Activated CD4-positive, alpha-beta T cell treated with anti-CD3 and anti-CD28 coated beads, Interleukin-2, amount 50 U/mL, for 16 hours (primary cell): ENCODE measurements at places on chromosomes 6 and 20.

DNA sequence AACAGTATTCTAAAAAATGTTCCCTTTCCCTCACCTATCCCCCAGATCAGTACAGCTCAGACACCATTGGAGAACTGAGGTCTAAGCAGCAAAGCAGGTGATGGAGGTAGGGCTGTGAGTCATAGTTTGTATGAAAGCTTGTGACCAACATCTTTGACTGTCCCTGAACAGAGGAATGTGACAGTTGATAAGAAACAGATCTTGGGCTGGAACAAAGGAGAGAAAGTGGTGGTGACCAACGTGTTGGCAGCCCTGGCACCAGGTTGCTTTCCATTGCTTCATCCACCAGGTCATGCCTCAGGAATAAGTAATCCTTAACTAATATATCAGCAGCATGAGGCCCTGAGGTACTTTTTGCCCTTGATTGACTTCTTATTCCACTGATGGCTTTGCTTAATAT lies 19.9 kb upstream of the CRIP3 start:
- DNase-seq = no peak

GRCh38 chr6:54057058-54057457 lies 54.2 kb upstream of the MLIP start:
- DNase-seq = no peak

- no peak for DNase-seq
Measured at GRCh38 chr6:104252276-104252675, 607.4 kb downstream of the HACE1 start.

DNA sequence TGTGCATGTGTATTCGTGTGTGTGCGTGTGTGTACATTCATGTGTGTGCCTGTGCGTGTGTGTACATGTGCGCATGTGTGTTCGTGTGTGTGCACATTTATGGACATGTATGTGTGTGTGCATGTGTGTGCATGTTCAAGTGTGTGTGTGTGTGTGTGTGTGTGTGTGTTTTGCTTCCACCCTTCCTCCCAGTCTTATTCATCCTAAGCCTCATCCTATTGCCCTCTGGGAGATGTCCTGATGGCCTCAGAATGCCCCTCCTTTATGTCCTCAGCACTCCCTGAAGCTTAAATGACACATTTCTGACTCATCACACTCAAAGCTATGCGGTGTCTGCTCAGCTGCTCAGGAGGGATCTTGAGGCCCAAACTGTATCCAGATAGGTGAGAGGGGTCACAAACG lies 76.6 kb upstream of the CCDC167 start:
- DNase-seq = no peak

DNA sequence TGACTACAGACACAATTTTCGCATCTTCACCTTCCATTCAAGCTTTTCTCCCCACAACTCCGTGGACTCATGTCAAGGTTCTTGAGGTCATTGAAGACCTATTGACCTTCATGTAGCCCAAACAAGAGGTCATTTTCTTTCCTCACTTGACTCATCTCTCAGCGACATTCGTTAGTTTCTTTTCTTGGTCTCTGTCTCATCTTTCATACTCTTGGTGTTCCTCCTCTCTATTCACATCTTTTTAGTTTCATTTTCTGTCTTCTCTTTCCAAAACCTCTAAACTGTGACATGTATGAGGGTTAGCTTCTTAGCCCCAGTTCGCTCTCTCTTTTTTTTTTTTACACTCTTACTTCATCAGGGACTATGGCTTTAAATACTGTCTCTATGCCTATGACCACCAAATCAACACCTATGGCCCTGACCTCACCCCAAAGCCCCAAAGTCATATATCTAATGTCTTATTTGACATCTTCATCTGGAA lies 128.6 kb upstream of the BACH2 start:
- peak; percentile 76 for DNase-seq

DNA sequence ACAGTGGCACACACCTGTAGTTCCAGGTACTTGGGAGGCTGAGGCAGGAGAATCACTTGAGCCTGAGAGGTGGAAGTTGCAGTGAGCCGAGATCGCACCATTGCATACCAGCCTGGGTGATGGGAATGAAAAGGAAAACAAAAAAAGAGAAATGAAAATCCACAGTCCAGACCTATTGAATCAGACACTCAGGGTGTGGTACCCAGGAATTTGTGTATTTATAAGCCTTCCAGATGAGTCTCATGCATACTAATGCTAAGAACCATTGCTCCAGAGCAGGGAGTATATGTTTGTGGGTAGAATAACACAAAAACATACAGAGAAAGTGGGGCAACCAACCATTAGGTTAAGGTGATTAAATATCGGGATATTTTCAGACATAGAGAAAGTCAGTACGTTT lies 36.1 kb upstream of the PLCB4 start:
- no peak for DNase-seq

- no peak for DNase-seq
Measured at GRCh38 chr20:62061851-62062423, 3.7 kb downstream of the TAF4 start.

- no peak for DNase-seq
Measured at GRCh38 chr6:115898246-115898645, 162.4 kb downstream of the FRK start.

- no peak for DNase-seq
Measured at GRCh38 chr20:18031050-18031449, 26.7 kb downstream of the OVOL2 start.

DNA sequence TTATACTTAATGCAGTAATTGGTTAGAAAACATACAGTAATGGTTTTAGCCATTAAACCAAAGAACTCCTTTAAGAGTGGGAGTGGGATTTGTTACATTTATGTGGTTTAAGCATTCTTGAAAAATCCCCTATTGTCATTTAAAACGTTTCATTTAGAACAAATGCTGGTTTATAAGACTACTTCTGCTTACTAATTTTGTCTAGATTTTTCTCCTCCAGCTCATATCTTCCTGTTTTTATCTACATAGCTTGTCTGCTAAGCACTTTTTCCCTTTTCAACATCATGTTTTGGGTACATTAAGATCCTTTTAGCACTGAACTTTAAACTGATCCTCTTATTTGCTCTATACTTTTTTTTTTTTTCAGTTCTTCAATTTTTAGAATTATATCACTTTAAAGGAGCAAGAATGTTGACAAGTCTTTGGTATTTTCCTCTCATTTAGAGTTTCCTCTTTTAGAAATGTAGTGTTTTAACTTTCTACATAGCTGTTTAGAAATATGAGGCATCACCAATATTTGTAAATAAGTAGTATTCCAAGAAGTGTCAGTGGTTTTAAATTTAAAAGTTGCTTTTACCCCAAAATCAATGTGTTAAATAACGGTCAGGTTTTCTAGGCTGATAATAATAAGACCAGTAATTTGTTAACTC lies 80.9 kb downstream of the SESN1 start:
- DNase-seq = no peak

DNA sequence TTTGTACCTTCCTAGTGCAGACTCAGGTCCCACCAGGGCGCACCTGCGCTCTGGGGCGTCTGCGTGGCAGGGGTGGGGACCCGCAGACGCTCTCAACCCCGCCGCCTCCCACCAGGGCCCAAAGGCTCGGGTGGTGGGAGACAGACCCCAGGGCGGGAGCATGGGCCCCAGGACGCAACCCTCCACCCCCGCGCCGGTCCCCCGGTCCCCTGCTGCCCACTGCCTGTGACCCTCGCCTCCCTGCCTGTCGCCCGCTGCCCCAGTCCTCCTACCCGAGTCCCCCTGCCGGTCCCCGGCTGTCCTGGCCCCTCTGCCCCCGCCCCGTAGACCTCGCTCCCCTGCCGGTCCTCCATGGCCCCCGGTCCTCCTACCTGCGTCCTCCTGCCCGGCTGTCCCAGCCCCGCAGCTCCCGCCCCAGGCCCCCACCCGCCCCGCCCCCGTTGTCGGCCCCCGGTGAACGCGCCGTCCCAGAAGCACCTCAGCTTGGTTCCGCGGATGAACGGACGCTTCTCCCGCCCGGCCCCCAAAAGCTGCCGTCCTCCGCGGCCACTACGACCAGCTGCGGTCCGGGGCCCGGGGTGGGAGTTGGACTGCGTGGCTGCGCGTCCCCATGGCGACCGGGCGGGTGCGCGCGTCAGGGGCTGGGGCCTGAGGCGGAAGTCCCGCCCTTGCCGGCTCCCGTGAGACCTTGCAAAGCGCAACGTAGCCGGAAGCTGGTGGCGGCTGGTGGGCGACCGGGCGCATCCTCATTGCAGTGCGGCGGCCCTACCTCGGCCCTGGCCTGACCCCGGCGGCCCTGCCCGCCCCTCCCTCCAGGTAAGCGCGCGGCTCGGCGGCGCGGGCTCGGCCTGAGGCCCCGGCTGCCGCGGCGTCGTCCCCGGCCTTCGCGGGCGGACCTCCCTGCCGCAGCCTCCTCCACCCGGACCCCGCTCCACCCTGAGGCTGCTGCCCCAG lies at the start of gene ARFGAP1:
Gene ARFGAP1 (plus strand): TSS at position 709 of the 954 bp plus-strand sequence. CDS start 2,768 bp downstream, outside the sequence.
- peak; percentile 89 for DNase-seq

- no peak for DNase-seq
Measured at GRCh38 chr6:157571269-157571668, 190.3 kb downstream of the ZDHHC14 start.

- no peak for DNase-seq
Measured at GRCh38 chr20:43323592-43323991, 133.9 kb upstream of the PTPRT start.

DNA sequence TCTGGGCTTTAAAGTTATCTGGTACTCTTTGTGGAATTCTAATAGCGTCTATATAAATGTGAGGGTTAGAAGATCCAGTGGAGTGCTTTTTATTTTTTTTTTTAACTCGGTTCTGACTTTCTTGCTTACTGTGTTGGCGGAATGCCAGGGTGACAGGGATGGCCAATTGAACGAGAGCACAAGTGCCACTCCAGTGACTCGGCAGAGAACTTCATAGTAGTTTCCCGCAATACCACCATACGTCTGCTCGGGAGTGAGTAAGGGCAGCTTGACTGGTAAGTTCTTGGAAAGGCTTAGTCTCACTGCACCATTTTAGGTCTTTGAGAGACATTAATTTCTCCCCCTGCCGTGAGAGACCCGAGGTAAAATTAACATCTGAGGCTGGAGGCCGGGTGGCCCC lies 49.4 kb upstream of the TULP1 start:
- DNase-seq = no peak

- no peak for DNase-seq
Measured at GRCh38 chr6:159357211-159357915, 188.2 kb downstream of the FNDC1 start.

DNA sequence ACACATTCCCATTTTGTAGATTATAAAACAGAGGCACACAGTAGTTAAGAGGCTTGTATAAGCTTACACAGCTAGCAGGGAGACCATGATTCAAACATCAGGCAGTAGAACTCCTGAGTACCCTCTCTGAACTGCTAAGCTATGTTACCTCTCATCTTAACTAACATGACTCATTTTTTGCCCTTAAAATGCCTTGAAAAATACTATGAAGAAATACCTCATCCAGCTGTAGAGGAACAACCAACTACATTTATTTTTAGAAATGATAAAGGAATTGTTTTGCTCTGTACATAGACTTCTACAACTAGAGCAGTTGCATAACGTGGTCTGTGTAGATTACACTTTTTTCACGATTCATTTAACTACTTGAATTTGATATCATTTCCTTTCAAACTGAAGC lies 102.1 kb downstream of the FLRT3 start:
- DNase-seq = no peak

DNA sequence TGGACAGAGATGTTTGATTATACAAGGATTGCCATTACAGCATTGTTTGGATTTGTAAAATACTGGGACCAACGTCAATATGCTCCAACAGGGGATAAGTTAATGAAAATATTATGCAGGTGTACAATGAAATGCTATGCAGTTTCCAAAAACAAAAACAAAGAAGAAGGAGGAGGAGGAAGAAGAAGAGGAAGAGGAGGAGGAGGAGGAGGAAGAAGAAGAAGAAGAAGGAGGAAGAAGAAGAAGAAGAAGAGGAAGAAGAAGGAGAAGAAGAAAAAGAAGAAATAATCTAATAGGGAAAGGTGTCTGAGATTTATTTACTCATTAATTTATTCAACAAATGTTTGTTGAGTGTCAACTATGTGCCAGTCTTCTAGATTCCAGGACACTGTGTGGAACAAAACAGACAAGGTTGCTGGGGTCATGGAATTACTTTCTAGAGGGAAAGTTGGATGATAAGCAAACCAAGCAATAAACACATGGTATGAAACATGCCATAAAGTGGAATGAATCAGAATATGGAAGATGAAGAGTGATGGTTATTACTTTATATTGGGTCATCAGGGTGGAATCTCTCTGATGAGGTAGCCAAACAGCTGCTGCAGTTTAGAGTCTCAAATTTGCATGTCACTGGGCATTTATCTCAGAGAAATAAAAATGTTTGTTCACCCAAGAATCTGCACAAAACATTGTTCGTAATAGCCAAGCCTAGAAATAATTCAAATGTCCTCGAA lies 6.3 kb upstream of the TRIM27 start:
- no peak for DNase-seq

DNA sequence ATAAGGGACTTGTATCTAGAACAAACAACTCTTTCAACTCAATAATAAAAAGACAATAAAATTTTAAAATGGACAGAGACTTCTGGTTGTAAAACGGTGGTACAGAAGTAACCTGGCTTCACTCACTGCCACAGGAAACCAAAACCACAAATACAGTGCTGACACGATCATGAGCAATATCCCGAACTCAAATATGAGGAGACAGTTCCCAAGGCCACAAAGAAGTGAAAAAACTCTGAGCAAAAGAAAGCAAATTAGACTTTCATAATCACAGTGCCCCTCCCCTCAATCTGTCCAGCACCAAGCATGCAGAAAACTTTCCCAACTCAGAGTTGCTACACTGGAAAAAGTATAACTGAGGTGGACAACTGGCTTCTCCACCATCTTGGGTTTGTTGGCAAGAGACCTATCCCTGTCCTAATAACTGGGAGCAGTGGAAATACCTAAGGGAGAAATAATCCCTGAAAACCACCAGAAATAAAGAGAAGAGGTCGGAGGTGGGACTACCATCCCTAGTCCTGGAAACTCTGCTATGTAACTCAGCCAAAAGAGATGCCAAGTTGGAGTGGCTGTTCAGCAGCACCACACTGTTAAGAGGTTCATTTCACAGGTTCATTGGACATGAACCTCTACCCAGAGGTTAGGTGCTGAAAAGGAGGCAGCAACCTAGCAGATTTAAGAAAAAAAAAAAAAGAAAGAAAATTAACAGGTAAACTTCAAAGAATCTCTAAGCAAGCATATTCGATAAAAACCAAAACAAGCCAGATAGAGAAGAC lies 55.5 kb downstream of the REV3L start:
- DNase-seq = peak; percentile 82

- DNase-seq = no peak
Measured at GRCh38 chr6:148599967-148600426, 146.8 kb upstream of the UST start.

DNA sequence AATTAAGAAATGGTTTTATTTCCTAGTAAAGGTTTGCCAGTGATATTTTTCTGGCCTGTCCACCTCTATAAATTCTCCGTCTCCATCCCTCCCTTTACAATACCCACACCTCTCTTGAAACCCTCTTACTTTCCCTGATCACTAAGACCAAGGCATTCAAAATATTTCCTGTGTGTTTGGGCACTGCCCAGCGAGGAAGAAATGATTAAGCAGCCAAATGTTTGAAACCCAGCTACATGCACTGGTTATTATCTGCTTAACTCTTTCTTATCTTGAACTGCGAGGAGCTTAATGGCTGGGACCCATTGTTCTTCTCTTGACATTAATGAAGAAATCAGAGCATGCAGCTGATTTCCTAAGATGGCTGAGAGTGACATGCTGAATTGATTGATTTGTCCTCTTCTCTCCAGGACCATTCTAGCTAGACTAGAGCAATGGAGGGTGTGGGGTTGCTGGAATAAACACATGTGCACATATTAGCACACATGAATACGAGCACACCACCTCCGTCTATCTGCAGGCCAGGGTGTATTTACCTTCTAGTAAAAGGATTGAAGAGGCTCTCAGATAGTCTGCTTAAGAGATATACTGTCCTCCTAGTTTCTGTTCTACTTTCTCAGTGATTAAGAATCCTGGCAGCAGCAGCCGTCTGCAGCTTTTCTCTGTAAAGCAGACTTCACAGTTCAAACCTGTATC lies 46.1 kb upstream of the PRDM1 start:
- no peak for DNase-seq

- no peak for DNase-seq
Measured at GRCh38 chr6:11538052-11538818, 686 bp downstream of the TMEM170B start.
